ENCODE measurements at places on chromosomes 7 and 10. TPM values are rescaled to one million over a fixed set of nuclear protein-coding genes. Genes with fewer than 3 reads are reported as not detected.

The KCND2 gene
- total RNA-seq, result 12.7 TPM

DNA sequence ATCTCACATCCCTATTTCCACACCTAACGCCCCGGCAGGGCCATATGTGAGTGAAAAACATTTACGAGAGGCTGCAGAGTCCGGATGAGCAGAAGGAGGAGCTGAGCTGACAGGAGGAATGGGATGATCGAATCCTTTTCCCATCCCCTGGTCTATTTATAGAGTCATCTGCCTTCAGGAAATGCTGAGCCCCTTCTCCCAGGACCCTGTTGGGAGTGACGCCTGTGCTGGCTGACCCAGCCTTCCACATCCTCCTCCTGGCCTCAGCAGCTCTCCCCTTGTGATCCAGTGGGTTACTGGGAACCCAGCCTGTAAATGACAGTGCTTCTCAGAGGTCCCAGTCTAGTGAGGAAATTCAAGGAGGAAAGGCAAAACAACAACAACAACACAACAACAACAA is 16.6 kb downstream of the DENND2A start:
- no peak overlapping the region for H3K27ac ChIP-seq
- H3K4me1 ChIP-seq, result peaks cover 1% of the 10 kb centered on the region
- H3K27me3 ChIP-seq, result no peaks in the 10 kb centered on the region
- DNase-seq, result no peak
- peaks cover 3% of the 10 kb centered on the region for H3K36me3 ChIP-seq

The CFAP58 gene
- total RNA-seq, result 0.29 TPM

- peaks cover 8% of the 10 kb centered on the region for H3K4me1 ChIP-seq
- DNase-seq, result no peak
- H3K27ac ChIP-seq, result no peak overlapping the region
- H3K4me3 ChIP-seq, result no peak overlapping the region
- no peaks in the 10 kb centered on the region for H3K36me3 ChIP-seq
Observed at GRCh38 chr10:80770239-80770638, 232.5 kb downstream of the SH2D4B start.

DNA sequence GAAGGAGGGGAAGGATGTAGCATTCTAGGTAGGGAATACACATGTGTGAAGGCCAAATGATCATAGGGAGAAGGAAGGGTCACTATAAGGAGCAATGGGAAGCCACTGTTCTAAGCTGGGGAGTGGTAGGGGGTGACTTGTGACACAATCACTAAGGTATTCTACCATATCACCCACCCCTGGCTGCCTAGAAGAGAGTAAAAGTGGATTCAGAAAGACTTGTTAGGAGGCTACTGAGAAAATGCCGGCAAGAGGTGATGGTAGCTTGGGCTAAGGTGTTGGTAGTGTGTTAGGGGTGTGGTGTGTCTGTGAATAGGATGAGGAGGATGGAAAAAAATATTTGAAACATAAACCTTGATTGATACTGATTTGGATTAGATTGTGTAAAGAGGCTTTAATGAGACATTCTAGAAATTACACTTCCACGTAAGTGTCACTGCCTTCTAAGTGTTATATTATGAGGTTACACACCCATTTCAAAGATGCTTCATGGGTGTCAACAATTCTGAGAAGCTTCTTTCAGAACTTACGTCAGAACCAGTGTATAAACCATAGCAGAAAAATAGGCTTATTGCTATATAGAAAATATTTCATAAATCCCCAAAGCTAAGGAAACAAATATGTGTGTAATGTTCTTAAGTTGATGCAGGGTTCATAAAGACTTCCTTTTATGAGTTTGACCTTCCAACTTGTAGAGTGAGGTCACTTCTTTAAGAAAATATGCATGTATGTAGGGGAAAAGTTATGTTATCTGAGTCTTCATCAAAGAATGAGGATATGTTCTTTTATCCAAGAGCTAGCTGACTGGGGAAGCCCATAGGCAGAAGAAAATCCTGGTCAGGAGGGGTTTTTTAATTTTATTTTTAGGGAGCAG is 5.6 kb upstream of the BPGM start:
- no peak for DNase-seq
- H3K36me3 ChIP-seq, result no peaks in the 10 kb centered on the region
- no peaks in the 10 kb centered on the region for H3K4me1 ChIP-seq
- H3K4me3 ChIP-seq, result no peak overlapping the region

The AKR1D1 gene
- total RNA-seq, result 5.4 TPM

- no peak overlapping the region for H3K27ac ChIP-seq
- no peaks in the 10 kb centered on the region for H3K4me1 ChIP-seq
- DNase-seq, result no peak
- peaks cover 11% of the 10 kb centered on the region for H3K27me3 ChIP-seq
- no peaks in the 10 kb centered on the region for H3K36me3 ChIP-seq
- H3K4me3 ChIP-seq, result no peak overlapping the region
Observed at GRCh38 chr10:2920637-2921036, 146.7 kb upstream of the PFKP start.
